ENCODE measurements at places on chromosomes 2 and 18. TPM values are rescaled to one million over a fixed set of nuclear protein-coding genes. Genes with fewer than 3 reads are reported as not detected.

Gene ALPG
- 0.76 TPM for polyA plus RNA-seq

- H3K36me3 ChIP-seq, result no peaks in the 10 kb centered on the region
- DNase-seq, result no peak
- H3K4me1 ChIP-seq, result no peaks in the 10 kb centered on the region
- no peak overlapping the region for H3K27ac ChIP-seq
Observed at GRCh38 chr2:133341575-133341974, 226.7 kb downstream of the NCKAP5 start.

- H3K4me3 ChIP-seq, result no peak overlapping the region
- H3K4me1 ChIP-seq, result no peaks in the 10 kb centered on the region
- no peak overlapping the region for H3K27ac ChIP-seq
- no peaks in the 10 kb centered on the region for H3K27me3 ChIP-seq
- no peaks in the 10 kb centered on the region for H3K36me3 ChIP-seq
- no peak for DNase-seq
Observed at GRCh38 chr2:44579115-44579836, 217.5 kb downstream of the CAMKMT start.

GRCh38 chr18:10350661-10351060, 103.8 kb upstream of the APCDD1 start:
- H3K4me3 ChIP-seq, result no peak overlapping the region
- H3K27me3 ChIP-seq, result no peaks in the 10 kb centered on the region
- H3K36me3 ChIP-seq, result no peaks in the 10 kb centered on the region
- no peak overlapping the region for H3K27ac ChIP-seq

DNA sequence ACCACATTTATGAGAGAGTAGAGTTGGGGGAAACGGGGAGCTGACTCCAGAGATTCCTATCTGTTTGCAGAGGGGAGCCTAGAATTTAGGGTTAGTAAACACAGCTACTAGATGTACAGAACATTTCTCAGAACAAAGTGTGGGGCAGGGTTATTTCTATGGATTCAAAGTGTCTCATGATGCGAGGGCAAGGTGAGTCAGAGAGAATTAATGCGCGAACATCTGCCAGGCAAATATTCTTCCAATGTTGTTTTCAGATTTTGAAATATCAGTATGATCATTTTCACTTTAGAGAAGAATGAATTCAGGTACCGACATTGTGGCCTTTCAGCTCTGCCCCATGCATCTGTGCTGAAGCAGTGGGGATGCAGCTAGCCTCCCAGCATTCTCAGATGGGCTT, 2.0 kb upstream of the DSEL start:
- no peak for DNase-seq
- H3K36me3 ChIP-seq, result no peaks in the 10 kb centered on the region
- no peak overlapping the region for H3K4me3 ChIP-seq
- H3K4me1 ChIP-seq, result peaks cover 3% of the 10 kb centered on the region
- no peaks in the 10 kb centered on the region for H3K27me3 ChIP-seq

All from lung (tissue), 17 donors.